NCI-H2081 (cell line): ENCODE measurements at places on chromosomes 5 and 9.
A peak's percentile ranks its signal among the peaks of the same experiment; 100 is the strongest.

GRCh38 chr5:10801931-10802666 is 41.1 kb upstream of the DAP start:
- no peak for DNase-seq

DNA sequence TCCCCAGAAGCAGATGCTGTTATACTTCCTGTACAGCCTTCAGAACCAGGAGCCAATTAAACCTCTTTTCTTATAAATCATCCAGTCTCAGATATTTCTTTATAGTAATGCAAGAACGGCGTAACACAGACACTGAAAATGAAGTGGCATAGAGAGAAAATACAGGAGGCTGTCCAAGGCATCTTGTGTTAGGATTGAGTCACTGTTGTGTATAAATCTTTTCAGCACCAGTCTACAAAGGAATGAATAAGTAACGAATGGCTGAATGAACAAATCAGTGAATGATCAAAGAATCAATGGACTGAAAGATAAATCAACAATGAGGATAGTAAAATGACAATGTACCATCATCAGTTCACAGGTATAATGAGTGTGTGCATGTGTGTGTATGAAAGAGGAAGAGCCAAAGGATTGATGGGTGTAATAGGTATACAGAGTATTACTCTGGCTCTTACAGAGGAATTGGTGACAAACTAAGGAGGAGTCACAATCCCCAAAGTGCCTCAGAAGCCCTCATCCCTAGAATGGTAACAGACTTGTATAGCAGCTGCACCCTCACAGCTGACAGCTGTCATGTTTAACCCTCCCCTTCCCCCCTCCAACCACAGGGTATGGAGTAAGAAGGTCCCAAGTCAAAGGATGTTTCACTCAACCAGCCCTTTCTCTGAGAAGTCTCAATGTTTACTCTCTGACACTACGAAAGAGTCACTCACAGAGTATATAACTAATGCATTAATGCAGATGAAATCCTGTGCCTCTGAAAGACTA is 29.8 kb upstream of the MIER3 start:
- DNase-seq: no peak

GRCh38 chr5:59069438-59070079 is 486.7 kb downstream of the RAB3C start:
- no peak for DNase-seq

GRCh38 chr5:113897748-113898147 is 384.3 kb downstream of the YTHDC2 start:
- no peak for DNase-seq

DNA sequence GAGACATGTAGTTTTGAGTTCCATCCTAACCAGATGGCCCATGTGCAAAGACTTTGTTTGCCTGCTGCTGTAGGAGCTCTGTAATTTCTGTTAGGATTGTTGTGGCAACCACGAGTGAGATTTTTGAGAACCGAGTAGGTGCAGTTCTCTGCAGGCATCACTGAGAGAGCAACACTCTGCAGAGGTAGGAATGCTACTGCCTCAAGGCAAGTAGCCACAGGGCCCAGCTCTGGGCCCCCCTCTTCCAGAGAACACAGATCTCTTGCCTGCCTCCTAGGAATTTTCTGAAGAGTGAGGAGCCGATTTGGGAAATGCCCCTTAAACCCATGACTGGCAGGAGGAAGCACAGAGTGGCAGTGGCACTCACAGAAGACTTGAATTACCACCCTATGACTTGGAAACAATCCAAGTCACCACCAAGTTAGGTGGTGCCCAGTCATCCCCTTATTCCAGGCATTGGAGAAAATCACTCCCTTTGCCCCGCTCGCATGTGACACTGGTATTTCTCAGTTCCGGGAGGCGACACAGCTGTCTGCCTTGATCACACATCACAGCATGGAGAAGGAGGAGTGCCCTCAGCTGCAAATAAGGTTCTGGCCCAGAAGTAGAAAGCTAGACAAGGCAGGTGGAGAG is 52.5 kb upstream of the SLC2A8 start:
- no peak for DNase-seq

DNA sequence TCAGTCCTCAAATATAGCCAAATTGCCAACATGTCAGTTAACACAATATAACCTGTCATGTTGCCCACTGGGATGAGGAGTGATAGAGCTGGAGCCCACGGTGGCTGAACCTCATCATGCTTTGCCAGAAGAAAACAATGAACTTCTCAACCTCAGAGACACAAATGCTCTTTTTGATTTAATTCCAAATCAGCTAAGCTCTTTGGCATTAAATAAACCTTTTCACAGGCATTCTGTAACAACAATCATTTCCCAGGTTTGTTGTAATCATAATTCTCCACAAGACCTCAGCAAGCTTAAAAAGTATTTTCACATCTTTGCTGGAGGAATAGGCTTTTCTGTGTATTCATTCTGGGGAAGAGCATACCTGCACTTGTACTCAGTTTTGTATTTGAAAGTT is 830.9 kb downstream of the MAT2B start:
- no peak for DNase-seq

- DNase-seq: no peak
These were observed 12.2 kb downstream of the CXXC5 start for GRCh38 chr5:139660105-139660922.

GRCh38 chr9:121082075-121082474 is 7.3 kb downstream of the CNTRL start:
- DNase-seq: no peak

DNA sequence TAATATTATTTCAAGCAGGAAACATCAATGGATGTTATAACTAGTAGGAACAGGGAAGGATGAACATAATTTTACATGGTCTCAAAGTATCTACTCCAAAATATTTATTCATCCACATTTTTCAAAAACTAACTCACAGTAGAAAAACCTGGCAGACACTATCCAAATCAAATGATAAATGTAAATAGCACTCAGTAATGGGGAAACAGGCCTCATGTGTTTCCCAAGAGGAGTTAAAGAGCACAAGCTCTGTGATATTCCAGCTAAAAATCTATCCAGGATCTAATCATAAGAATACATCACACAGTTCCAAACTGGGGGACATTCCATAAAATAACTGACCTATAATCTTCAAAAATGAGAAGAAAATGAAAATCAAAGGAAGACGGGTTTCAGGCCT is 443.1 kb downstream of the ZNF608 start:
- no peak for DNase-seq

DNA sequence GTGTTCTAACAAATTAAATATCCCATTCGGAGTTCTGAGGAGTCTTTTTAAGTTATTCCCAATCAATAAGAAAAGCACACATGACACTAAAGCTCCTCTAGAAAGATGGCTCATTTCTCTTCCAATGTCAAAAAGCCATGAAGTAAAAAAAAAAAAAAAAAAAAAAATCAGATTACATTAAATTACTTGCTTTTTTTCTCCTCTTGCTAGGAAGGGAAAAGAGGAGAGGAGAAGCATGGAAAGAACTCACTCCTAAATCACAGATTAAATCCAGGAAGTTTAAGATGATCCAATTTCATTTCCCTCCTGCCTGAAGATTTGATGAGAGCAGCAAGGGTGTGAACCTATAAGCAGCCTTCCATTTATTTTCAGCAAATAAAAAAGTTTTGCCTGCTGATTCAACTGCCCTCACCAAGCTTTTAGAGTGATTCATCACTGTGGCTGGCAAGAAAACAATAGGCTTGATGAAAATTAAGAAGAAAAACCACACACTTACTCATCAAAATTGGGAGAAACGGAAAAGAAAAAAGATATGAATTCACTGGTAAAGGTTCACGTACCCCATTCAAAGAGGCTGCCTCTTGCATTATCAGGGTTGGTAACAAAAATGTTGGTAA is 19.7 kb downstream of the MYO10 start:
- no peak for DNase-seq

GRCh38 chr5:150211156-150212030 is 21.5 kb downstream of the SLC6A7 start:
- DNase-seq: no peak

- no peak for DNase-seq
These were observed 20.3 kb upstream of the TMEM174 start for GRCh38 chr5:73152411-73153388.

GRCh38 chr5:23763170-23763569 is 255.8 kb downstream of the PRDM9 start:
- DNase-seq: no peak

DNA sequence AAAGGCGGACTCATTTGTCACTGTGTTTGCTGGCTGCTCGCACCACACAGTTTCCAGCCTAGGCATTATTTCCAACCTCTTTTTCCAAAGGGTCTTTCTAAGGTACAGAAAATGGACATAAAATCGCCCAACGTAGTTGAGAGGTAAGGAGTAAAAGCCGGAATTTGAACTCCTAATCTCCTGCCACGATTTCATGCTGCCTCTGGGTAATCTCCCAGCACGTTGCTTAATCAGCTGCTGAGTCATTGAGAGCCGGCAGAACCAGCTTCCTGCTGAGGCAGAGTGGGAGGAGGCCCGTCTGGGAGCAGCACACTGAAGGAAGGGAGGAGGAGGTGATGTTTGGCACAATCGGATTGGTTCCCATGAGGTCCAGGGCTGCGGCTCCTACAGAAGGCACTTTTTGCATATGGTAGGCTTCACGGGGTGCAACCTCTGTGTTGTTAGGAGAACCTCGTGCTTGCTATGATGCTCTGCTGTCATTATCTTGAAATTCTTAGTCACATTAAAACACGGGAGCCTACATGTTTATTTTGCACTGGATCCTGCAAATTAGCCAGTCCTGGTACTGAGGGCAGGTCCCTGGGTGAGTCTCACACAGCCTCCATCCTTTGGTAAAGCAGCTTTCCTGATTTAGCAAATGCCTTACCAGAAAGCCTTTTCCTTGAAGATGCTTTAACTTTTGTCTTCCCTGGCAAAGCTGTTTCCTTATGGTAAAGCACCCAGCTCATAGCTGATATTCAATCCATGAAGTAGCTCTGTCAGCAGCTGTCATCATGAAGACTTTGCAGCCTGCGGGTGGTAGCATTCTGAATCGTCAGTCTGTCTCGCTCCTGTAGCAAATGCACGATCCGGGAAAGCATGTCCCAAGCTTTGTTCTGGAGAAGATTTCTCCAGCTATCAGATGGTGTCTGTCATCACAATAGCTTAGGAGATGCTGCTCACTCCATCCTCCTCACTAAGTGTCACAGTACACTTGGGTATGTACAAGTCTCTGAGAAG is 191.6 kb upstream of the MSX2 start:
- DNase-seq: no peak

- DNase-seq: no peak
These were observed 504.5 kb upstream of the ITGA1 start for GRCh38 chr5:52283221-52283620.

DNA sequence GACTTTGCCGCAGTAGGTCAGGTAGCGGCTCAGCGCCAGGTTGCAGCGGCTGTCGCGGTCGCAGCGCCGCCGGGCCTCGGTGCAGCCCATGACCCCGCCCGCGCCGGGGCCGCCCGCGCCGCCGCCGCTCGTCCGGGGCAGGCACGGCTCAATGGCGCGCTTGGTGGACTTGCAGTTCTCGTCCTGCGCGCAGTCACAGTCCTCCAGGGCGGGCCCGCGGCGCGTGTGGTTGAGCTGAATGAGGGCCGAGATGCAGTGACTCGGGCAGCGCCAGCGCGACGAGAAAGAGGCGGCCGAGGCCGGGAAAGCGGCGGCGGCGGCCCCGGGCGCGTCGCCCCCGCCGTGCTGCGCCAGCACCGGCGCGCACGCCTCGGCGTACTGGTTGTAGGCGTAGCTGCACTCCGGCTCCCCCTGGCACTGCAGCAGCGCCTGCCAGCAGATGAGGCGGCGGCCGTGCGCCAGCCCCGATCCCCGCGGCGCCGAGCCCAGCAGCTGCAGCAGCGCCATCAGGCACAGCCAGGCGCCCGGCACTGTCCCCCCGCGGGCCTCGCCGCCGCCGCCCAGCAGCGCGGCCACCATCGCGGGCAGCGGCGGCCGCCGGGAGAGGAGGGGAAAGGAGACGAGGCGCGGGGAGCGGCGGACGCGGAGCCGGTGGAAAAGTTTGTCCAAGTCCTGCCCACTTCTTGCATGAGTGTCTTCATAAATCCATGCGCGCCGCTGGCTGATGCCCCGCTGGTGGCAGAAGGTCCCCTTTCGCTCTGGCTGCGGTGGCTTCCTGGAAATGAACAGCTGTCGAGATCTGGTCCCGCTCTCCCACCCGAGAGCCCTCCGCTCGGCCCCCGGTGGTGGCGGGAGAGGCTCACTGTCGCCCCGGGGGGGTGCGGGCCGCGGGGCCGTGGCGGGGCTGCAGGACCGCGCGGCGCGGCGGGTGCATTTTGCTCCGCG is 833 bp downstream of the GAS1 start:
- peak; percentile 15 for DNase-seq

GRCh38 chr5:123371575-123372179 is 51.5 kb downstream of the CEP120 start:
- DNase-seq: peak; percentile 39

GRCh38 chr9:73349476-73349875 is 197.8 kb downstream of the ANXA1 start:
- no peak for DNase-seq

DNA sequence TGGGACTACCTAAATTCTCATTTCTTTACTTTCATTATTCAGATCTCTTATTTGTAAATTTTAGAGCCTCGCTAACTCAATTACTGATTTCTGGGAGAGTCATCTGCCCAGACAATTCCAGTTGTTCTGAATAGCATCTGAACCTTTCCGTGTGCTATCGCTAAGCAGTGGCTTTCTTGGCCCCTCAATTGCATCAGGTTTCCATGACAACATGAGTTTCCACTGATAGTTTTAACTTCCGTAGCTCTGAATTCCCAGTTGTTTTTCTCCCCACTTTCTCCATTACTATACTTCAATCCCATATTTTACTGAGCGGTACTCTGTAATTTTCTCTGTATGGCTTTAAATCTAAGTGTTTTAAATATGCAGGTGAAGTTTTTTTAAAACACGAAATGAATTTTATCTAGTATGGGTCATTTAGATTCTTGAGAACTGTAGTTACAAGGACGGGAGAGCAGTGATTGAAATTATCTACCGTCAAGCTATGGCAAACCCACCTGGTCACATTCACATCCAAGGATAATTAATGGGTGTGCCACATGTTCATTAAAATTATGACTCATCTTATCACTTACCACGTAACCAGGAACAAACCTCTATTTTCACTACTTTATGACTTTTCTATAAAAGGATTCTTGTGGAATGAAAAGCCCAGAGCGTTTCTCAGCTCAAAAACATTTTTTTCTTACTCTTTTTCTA is 223.5 kb upstream of the PCSK5 start:
- DNase-seq: peak; percentile 20

GRCh38 chr5:61407706-61408270 is 75.7 kb downstream of the ZSWIM6 start:
- DNase-seq: no peak
